ENCODE measurements at places on chromosomes 6 and 20. TPM values are rescaled to one million over a fixed set of nuclear protein-coding genes. Genes with fewer than 3 reads are reported as not detected.

DNA sequence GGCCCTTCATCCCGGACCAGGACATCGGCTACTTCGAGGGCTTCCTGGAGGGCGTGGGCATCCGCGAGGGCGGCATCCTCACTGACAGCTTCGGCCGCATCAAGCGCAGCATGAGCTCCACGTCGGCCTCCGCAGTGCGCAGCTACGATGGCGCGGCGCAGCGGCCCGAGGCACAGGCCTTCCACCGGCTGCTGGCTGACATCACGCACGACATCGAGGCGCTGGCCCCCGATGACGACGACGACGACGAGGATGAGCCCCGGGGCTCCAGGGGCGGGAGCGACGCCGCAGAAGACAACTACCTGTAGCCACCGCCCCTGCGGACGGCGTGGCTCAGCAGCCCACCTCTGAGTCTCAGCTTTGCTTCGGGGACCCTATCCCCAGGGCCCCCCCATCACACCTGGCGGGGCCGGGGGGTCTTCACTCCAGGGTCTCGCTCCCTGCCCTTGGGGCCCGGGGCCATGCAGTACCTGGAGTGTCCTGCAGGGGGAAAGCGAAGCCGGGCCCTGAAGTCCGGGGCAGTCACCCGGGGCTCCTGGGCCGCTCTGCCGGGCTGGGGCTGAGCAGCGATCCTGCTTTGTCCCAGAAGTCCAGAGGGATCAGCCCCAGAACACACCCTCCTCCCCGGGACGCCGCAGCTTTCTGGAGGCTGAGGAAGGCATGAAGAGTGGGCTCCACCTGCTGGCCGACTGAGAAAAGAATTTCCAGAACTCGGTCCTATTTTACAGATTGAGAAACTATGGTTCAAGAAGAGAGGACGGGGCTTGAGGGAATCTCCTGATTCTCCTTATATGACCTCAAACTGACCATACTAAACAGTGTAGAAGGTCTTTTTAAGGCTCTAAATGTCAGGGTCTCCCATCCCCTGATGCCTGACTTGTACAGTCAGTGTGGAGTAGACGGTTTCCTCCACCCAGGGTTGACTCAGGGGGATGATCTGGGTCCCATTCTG, 20.8 kb upstream of the HCK start:
- DNase-seq = no peak

DNA sequence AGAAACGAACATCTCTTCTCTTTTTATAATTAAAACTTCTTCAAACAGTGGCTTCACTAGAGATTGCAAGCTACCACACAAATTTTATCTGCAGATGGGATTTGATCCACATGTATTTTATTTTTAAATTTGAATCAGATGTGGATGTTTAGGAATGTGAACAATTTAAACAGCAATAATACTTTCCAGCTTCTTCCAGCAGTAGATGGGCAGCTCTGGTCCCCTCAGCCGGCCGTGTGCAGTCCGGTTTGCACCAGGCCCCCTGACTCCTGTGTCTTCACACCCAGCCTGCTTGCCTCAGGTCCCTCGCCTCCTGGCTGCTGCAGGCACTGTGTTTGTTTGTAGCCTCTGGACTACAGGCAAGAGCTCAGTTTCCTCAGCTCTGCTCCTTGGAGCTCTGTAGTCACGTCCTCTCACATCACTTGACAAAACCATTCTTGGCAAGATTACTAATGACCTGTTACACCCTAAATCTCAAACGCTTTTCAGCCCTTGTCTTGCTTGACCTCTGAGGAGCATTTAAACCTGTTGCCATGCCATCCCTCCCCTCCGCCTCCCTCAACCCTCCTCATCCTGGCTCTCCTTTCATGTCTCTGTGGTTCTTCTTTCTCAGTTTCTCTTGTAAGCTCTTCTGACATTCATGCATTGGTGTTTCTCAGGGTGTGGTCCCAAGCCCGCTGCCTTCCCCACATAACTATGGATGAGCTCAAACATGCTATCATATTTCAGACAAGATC, 13.2 kb upstream of the ZBTB24 start:
- no peak for DNase-seq

- DNase-seq = no peak
Observed at GRCh38 chr6:31958412-31958740, 395 bp downstream of the NELFE start.

The BRD2 gene
- total RNA-seq = 125 TPM

DNA sequence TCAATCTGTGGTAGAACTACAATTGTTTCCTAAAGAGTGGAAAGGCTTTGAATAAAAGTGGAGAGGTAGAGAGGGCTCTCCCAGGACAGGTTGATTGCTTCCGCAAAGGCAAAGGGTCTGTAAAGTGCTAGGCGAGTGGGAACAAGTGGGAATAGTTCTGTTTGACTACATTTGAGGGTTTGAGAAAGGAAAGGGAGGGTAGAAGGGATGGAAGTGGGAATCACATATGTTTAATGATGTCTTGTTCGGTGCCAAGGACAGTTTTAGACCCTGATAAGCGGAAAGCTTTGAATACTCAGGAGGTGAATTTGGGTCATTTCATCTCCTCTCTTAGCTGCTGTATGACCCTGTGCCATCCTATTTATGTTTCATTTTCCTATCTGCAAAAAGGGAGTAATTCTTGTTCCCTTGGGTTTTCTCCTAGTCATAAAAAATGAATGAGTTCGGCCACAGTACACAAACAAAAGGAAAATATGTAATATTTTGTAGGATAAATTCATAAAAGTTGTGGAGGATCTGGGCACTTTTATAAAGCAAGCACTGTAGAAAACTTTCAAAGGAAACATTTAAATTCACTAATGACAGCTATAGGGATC, 1.7 kb upstream of the PIM1 start:
- no peak for DNase-seq

- no peak for DNase-seq
Observed at GRCh38 chr6:119294984-119295383, 54.6 kb downstream of the MAN1A1 start.

DNA sequence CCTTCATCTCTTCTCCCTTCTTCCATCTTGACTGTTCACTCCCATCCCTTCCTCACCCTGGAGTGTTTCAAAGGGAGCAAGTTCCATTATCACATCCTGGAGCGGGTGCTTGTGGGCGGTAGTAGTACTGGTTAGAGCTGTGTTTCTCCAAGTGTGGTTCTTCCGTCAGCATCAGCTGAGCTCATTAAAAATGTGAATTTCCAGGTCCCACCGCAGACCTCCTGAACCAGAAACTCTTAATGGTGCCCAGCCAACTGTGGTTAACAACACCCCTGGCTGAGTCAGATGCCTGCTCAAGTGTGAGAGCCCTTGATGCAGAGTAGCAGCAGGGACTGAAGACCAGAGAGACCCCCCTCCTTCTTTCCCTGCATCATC, 24.4 kb downstream of the ANGPT4 start:
- no peak for DNase-seq

- DNase-seq = no peak
Observed at GRCh38 chr6:32102255-32102654, 6.9 kb downstream of the TNXB start.

DNA sequence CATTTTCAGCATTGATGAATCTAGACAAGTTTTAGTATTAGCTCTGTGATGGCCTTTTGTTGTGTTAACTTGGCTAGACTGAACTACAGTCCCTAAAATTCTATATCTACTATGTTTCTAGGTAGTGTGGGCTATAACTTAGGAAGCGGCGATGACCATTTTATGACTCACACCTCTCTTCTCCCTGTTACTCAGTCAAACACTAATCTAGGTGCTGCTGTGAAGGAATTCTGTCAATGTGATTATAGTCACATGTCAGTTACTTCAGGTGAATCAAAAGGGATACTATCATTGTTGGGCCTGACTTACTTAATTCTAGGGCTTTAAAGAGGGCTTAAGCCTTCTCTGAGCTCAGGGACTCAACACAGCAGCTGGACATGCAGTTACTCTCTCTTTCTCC, 691.5 kb upstream of the MAP3K7 start:
- DNase-seq = no peak

DNA sequence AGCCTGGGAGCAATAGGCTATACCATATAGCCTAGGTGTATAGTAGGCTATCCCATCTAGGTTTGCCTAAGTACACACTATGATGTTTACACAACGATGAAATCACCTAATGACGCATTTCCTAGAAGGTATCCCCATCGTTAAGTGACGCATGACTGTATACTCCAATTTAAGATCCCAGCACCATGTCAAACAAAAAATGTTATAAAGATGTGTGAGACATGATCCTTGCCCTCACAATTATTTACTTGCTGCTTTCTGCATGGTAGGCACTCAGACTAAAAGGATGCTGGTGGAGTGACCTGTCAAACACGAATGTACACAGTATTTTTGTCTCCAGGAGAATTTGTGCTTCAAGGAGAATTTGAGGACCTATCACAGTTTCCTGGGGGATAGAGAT, 32.3 kb downstream of the SNAP25 start:
- no peak for DNase-seq

GRCh38 chr6:161151059-161151645, 122.7 kb downstream of the AGPAT4 start:
- no peak for DNase-seq

- DNase-seq = no peak
Observed at GRCh38 chr6:107304421-107305025, 154.8 kb downstream of the PDSS2 start.

GRCh38 chr6:119096721-119097565, 18.5 kb upstream of the FAM184A start:
- DNase-seq = no peak

GRCh38 chr20:53884859-53885541, 185.4 kb downstream of the BCAS1 start:
- DNase-seq = no peak

DNA sequence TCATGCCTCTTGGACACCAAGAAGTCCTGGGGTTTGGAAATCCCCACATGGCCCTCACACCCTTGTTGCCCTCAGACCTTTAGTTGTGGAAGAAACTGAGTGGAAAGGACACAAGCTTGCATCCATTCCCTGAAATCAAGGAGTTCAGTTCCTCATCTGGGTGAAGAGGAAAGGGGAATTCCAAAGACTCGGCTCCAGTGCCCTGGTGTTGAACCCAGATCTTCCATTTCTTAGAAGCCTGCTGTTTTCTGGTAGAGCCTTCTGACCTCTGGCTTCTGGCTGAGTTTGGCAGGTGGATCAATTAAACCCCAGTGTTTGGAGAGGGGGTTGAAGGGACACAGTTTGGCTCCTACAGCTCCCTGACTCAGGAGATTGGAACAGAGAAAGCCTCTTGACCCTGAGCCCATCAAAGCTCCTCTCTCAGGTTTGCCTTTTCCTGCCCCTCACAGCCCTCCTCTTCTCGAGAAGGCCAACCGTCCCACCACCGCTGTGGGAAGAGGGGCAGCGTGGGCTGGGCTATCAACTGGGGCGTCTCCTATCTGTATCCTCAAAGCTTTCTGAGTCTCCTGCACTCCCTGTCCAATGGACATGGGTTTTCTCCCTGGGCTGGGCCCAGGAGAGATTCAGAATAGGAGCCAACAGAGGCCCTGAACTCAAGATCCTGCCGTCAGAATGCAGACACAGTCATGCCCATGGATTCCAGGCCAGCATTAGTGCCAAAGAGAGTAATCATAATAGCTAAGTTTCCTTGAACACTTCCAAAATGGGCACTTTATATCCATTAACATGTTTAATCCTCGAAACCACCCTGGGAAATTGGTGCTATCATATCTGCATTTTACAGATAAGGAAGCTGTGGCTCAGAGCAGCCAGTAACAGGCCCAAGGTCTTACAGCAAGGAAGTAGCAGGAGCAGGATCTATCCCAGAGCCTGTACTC, 146.2 kb downstream of the VEGFA start:
- DNase-seq = no peak

The OLIG3 gene
- total RNA-seq = not detected

GRCh38 chr6:31400467-31401289, 2.7 kb upstream of the MICA start:
- DNase-seq = no peak

DNA sequence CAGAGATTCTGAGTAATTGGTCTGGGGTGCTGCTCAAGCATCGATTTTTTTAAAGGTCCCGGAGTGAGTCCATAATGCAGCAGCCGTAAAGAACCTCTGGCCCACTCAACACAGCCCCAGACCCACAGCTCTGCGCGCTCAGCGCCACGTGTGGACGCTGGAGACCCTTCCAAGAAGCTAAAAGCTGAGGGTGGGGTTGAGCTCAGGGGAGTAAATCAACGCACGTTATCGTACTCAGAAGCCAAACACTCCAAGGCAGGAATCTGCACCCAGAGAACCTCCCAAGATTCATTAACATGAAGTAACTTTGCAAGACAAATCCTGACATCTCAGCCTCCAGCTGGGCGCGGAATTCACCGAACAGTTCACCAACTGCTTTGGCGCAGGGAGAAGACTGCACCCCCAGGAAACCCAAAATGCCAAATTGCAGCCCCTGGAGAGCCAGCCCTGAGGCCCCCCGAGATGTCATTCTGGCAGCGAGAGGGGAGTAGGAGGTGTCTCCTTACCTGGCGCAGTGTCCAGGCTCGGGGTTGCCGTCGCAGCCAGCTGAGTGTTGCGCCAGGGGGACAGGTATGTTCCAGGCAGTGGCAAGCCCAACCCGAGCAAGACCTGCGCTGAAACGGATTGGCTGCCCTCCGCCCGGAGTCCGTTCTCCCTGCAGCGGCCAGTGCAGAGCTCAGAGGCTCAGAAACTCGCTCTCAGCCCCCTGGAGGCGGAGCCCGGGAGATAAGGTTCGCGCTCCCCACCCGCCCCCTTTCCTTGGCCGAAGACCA, at the start of gene COL21A1:
Gene COL21A1, minus strand, starts transcription at position 700 of the 773 bp plus-strand sequence. CDS start 64,962 bp downstream, outside the sequence.
- no peak for DNase-seq

The FOXP4 gene
- total RNA-seq = 7.4 TPM

DNA sequence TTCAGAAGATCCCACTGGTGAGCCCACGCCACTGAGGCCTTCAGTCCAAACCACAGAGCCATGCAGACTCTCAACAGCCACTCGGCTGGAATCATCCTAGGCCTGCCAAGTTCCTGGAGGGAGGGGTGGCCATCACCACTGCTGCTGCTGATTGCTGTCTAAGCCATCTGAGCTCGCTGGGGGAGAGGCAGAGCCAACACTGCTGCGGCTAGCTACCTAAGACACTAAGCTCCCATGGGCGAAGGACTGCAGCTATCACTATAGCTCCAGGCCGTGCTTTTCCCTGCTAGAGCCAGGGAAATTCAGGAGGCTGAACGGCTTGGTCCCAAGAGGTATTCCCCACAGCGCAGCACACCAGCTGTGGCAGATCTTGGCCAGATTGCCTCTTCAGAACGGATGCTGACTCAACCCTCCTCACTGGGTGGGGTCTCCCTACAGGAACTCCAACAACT, 73.6 kb downstream of the TBC1D32 start:
- DNase-seq = no peak

DNA sequence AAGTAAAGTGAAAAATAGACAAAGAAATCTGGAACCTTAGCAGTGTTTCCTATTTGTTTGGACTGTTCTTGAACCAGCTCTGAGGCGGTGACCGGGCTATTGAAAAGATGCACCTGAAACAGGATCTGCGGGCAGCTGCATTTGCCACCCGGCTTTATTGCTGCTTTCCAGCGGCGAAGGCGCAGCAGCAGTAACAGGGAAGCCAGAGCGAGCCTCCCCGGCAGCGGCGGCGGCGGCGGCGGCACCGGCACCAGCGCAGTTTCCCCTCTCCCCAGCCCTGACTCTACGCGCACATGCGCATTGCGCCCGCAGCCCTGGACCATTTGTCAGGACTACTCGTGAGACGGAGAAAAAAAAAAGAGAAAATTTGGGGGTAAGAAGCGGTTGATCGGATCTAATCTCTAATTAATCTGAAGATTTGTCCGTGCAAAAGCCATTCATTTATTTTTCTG, at the start of gene L3MBTL3:
Gene L3MBTL3, plus strand, starts transcription at position 290 of the 452 bp plus-strand sequence. CDS start 24,119 bp downstream, outside the sequence.
- DNase-seq = no peak

Measured in vagina (tissue), 2 donors.